Neural progenitor cell (in vitro differentiated cells): ENCODE measurements at places on chromosomes 1 and 21.

DNA sequence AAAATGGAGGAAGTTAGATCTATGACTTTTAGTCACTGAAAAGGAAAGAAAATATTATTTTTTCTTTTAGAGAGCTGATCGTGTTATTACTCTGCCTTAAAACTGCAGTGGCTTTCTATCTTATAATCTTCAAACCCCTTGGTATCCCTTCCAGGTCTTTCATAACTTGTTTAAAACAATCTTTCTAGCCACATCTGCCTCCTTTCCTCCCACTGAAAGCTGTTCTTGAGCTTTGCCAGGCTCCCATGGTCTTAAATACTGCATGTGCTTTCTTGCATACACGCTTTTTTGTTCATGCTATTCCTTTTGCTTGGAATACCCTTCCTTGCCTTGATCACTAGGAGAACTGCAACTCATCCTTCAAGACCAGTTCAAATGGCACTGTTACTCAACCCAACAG is 65.9 kb upstream of the GADD45A start:
- no peak for DNase-seq

- DNase-seq, result no peak
These were observed 11.1 kb downstream of the NOC2L start for GRCh38 chr1:947958-948357.

GRCh38 chr21:39208624-39209333 is 25.5 kb upstream of the PSMG1 start:
- no peak for DNase-seq

GRCh38 chr1:15764269-15764764 is 5.7 kb downstream of the FBLIM1 start:
- no peak for DNase-seq

DNA sequence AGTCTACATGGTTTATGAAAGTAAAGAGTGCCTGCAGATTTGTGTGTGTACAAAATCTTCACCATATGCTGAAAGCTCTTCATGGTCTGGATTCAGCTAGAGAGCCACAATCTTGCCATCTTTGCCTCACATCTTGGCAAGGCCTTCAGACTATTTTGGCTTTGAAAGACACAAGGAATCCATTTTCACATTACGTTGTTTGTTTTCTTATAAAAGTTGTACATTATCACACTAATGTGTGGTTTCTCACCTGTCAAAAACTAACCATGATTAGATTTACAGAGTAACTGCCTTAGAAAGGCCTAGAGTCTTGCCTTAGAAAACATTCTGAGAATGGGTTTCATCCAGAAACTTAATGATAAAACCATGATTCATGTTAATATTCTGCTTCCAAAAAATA is 494.6 kb downstream of the NEGR1 start:
- DNase-seq, result no peak

DNA sequence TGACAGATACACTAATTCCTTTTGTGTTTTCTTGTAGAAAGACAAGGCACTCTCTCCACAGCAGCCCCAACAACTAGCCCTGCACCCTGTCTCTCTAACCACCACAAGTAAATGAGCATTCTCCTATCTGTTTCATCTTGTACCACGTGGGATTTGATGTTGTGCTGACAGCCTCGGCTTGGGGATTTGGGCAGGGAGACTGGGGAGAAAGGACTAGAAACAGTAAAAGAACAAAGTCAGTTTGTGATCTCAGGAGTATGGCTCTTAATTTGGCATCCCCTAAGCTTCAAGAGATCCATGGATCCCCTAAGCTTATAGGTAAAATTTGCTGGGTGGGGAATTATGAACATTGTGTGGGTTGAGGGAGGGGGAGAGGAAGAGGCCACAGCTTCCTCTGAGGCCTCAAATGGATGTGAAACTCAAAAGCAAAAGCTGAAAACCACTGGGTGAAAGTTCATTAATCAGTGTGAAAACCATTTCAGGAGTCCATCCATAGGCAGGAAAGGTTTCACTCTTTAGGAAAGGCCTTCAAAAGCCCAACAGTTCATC is 3.1 kb downstream of the C1orf162 start:
- no peak for DNase-seq

GRCh38 chr1:10540277-10541005 is 65.7 kb downstream of the PEX14 start:
- DNase-seq, result no peak

- no peak for DNase-seq
These were observed 5.6 kb downstream of the S100A16 start for GRCh38 chr1:153607381-153607780.

- DNase-seq, result no peak
These were observed 41.6 kb upstream of the VWA5B1 start for GRCh38 chr1:20248971-20249612.

- no peak for DNase-seq
These were observed 414.3 kb downstream of the AMY1C start for GRCh38 chr1:104163912-104164476.

DNA sequence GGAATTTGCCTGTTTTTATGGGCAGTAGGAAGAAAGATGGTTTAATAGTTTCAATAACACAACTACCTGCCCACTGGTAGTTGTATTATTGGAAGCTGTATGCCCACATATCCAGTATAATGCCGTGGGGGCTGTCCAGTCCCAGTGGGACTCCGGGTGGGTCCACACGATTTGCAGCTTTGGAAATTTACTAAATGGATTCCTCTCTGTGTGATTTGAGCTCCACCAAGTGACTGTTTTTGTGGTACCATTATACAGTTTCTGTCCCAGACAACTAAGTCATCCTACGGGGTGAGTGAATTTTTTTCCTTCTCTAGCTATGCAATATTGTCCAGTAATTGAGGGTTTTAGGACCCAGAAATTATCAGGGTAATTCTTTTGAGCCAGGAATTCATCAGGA is 86.8 kb downstream of the PLA2G4A start:
- no peak for DNase-seq

DNA sequence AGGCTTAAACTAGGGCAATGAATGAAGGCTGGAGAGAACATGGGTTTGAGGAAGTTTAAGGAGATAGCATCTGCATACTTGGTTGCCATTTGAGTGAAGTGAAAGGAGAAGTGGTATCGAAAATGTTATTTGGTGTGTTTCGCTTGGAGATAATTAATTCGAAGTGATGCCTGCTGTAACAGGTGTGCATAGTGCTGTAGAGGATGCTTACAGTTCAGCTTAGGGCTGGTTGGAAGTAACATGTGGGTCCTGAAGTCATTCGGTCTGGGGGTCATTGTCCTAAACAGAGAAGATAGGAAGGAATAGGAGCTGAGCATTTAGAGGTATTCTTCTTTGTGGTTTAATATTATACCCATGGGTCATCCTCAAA is 301 bp upstream of the NUDT17 start:
- DNase-seq, result no peak

DNA sequence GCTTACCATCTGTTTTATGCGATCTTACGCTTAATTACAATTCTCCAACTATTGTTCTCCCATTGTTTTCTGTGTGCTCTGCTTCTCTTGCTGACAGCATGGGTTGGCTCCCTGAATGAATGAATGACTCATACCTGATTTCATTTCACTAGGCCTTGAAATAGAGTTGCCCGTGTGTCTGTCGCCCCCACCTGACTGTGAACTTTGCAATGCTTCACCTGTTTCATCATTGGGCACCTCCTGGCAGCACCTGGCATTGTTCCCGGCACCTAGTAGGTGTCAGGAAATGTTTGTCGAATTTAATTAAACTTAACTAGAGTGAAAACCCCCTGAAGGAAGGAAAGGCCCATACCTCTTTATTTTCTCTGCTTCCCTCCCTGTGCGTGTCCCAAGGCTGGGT is 120.5 kb upstream of the KLHDC7A start:
- no peak for DNase-seq

GRCh38 chr1:34371829-34372532 is 195.3 kb downstream of the C1orf94 start:
- no peak for DNase-seq

DNA sequence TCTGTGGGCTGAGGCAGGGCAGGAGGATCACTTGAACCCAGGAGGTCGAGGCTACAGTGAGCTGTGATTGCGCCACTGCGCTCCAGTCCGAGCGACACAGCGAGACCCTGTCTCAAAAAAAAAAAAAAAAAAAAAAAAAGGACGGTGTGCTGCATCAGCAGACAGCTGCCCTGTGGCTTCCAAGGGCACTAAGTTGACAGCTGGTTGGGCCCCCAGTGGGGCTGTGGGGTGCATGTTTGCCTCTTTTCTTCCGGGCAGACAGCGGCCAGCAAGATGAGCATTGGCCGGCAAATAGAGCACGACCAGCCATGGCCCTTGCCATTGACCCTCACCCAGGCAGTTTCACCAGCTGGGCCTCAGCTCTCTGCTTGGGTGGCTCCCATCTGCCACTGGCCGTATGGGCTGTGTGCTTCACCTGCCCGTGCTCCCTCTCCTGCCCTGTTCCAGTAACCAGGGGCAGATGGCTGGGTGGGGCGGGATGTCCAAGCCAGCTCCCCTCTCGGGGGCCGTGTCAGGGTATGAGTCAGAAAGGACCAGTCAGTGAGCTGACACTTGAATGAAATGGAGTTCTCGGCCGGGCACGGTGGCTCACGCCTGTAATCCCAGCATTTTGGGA is 12.3 kb upstream of the SLC25A34 start:
- no peak for DNase-seq

- DNase-seq, result no peak
These were observed 22.3 kb upstream of the CASQ2 start for GRCh38 chr1:115790846-115791245.

GRCh38 chr1:36524359-36525062 is 41.8 kb upstream of the CSF3R start:
- DNase-seq, result no peak

DNA sequence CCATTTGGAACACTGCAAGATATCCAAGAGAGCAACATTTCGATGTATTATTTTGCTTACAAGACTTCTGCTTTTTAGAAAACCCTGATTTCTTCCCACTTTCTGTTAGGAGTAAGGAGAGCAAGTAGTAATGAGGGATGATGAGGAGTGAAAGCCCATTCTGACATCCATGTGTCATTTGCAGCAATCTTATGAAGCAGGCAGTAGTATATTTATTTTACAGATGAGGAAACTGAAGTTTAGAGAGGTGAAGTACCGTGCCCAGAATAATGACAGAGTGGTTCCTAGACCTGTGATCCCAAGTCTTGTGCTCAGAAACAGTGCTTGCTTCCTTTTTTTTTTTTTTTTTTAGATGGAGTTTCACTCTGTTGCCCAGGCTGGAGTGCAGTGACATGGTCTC is 7.1 kb upstream of the ZSCAN20 start:
- DNase-seq, result no peak

DNA sequence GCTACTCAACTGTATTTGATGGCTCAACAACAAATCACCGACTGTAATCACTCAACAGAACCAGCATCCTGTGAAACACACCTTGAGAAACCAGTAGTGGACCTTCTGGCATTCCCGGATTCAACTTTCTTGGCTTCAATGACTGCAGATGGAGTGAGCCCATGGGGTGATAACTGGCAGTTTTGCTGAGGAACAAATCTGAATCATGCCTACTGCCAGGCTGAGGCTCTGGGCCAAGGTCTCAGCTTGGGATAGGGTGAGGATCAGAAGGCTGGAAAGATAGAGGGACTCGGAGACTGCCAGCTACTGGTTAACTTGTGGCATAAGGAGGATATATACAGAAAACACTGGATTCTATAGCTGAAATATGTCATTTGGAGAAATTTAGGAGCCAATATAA is 63.5 kb upstream of the DIRAS3 start:
- no peak for DNase-seq

GRCh38 chr1:240802271-240802670 is 190.3 kb upstream of the GREM2 start:
- DNase-seq, result no peak

DNA sequence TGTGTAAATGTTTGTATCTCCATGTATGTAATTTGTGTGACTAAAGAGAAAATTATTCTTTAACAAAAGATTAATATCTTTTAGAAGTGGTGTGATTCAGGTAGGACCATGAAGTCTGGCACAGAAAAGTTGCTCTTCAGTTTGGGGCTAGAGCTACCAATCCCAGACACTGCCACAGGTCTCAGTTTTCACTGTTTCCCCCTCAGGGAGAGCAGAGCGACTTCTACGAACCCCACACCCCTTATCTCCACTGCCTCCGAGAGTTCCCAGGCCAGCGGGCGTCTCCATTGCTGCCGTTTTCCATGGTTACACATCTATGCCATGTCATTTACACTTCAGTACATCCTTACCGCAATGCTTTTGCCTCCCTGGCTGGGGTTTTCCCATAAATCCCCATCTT is 93.0 kb upstream of the SMYD2 start:
- DNase-seq, result peak; percentile 24

GRCh38 chr1:183080406-183080805 is 57.2 kb downstream of the LAMC1 start:
- DNase-seq, result no peak

- no peak for DNase-seq
These were observed 89.2 kb downstream of the GPR88 start for GRCh38 chr1:100627054-100627716.

DNA sequence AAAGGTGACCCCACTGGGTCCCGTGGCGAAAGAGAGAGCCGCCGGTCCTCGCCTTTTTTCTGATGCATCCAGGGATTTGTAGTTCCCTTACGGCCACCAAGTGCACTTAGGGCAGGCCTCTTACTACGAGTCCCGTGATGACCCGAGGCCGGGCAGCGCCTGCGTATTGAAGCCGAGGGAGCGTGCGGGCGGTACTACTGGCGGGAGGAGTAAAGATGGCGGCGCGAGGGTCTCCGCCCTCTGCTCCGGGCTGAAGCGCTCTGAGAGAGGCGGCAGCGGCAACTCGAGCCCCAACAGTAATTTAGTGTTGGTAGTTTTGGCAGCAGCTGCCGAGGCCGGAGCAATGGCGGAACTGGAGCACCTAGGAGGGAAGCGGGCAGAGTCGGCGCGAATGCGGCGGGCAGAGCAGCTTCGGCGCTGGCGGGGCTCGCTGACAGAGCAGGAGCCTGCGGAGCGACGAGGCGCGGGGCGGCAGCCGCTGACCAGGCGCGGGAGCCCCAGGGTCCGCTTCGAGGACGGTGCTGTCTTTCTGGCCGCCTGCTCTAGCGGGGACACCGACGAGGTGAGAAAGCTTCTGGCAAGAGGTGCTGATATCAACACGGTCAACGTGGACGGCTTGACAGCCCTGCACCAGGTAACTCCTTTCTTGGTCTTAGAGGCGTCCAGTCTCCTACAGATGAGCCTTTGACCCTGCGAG is at the start of gene PPP1R12B:
Gene PPP1R12B, plus strand, starts transcription at position 191 of the 697 bp plus-strand sequence. Its CDS starts 153 bp downstream, at position 344.
- peak; percentile 99 for DNase-seq

- DNase-seq, result peak; percentile 1
These were observed 19.9 kb upstream of the SAMD11 start for GRCh38 chr1:903721-904271.

GRCh38 chr1:70382682-70383081 is 28.2 kb upstream of the ANKRD13C start:
- no peak for DNase-seq

GRCh38 chr1:3590951-3591865 is 20.1 kb downstream of the MEGF6 start:
- no peak for DNase-seq

- DNase-seq, result no peak
These were observed 197.1 kb downstream of the KCNK2 start for GRCh38 chr1:215279682-215280081.

- DNase-seq, result no peak
These were observed 7.5 kb upstream of the G0S2 start for GRCh38 chr1:209667708-209668107.
